HL-60 (cell line): ENCODE measurements at places on chromosomes 7 and 10.

DNA sequence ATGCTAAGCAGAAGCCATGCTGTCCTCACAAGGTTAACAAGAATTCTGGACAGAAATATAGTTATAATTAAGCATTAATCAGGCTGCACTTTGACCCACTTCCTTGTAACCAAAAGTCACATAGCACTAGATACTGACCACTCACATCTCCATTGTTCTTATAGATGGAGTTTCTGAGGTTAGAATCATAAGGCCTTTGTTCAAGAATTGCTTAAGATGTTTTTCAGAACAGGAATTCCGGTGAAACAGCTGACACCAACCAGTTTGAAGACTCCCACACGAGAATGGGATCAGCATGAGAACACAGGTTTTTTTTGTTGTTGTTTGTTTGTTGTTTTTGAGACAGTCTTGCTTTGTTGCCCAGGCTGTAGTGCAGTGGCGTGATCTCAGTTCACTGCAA, 488.3 kb upstream of the NRP1 start:
- no peak for DNase-seq

DNA sequence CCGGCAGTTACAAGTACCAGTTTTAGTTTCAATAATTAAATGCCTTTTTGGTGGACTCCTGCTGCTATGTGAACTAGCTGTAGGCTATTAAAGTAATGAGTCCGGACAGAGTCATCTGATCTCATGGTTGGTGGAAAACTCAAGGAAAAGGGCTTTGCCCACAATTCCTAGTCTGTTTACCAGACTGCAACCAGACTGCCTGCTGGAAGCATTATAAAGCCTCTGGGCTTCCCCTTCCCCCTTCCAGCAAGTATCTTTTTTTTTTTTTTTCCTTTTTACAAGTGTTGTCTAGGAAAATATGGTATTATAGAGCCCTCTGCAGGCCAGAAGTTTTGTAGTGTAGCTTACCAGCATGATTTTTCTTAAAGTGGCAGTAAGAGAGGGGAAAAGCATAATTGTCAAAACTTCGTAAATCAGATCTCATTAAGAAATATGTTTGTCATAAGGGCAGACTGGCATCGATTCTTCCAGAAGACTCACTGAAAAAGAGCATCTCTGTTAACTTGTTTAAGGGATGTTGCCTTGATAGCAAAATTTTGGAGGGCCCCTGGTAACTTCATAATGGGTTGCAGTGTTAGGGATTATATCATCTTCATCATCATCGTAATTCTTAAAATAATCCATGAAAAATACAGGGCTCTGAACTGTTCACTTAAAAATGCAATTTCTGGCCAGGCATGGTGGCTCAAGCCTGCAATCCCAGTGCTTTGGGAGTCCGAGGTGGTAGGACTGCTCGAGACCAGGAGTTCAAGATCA, 181.3 kb downstream of the TAX1BP1 start:
- peak; percentile 11 for DNase-seq

- DNase-seq: no peak
Measured at GRCh38 chr10:55837273-55837672, 523.8 kb downstream of the ZWINT start.

GRCh38 chr7:114007386-114007785, 88.6 kb upstream of the PPP1R3A start:
- no peak for DNase-seq

DNA sequence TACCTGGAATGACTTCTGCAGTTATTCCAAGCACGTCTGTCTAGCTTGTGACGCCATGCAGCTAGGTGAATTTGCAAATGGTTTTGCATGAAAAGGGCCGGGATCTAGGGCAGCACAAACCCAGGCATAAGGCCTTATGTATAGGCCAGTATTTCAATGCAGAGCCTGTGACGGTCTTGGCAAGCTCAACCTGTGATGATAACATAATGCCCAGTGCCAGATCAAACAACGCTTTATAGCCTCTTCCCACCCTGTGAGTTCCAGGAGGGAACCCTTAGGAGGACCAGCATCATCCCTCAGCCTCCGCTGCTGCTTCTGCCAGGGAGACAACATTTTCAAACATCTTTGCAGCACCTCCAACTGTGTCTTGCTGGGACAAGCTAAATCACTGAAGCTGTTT, 390.7 kb downstream of the INHBA start:
- DNase-seq: no peak

GRCh38 chr7:30148951-30149459, 14.2 kb downstream of the MTURN start:
- DNase-seq: peak; percentile 77

- no peak for DNase-seq
Measured at GRCh38 chr7:147670759-147671158, 919.8 kb upstream of the C7orf33 start.

GRCh38 chr7:158186864-158187693, 400.5 kb downstream of the PTPRN2 start:
- no peak for DNase-seq

GRCh38 chr7:130486114-130486953, 5.6 kb upstream of the MEST start:
- peak; percentile 72 for DNase-seq

GRCh38 chr7:18574235-18574540, 78.6 kb downstream of the HDAC9 start:
- no peak for DNase-seq

DNA sequence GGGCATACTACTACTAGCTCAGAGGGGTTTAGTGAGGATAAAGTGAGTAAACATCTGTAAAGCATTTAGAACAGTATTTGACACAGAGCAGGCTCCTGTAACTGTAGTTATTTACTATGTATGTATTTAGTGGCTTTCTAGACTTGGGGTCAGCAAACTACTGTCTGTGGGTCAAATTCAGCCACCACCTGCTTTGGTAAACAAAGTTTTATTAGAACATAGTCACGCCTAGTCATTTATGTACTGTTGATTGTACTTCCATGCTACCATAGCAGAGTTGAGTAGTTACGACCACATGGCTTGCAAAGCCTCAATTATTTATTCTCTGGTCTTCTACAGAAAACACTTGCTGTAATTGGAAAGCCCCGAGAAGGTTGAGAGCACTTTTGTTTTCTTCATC, 248.5 kb upstream of the PLPP4 start:
- no peak for DNase-seq

DNA sequence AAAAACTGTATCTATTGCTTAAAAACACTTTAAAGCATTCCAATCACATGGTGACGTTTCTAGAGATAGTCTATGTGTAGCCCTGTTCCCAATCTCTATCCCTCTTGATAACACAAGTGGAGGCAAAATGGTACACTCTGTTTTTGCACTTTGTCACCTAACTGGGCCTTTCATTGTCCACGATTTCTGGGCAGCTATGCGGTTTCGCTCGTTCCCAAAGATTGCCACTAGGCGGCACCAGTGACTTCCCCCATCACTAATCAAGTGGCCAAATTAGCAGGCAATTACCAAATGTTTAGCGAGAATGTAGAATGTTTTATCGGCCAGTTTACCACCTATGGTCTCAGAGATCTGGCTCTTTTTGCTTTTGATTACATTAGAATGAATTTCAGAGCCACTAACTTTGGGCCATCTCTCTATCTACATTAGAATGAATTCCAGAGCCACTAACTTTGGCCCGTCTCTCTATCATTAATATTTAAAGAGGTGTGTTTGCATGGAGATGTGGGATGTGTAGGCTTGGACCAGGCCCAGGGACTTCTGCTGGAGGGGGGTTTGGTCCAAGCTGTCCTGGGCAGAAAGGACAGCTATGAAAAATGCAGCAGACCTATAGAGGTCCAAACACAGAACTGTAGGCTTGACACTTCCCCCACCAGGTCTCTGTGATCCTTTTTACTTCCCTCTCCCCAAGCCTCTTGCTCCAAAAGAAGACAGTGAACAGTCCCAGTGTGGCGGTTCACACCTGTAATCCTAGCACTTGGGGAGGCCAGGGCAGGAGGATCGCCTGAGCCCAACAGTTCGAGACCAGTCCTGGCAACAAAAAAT, 90.1 kb downstream of the EPC1 start:
- peak; percentile 64 for DNase-seq

GRCh38 chr10:75403144-75403938, 1.8 kb upstream of the ZNF503 start:
- no peak for DNase-seq

DNA sequence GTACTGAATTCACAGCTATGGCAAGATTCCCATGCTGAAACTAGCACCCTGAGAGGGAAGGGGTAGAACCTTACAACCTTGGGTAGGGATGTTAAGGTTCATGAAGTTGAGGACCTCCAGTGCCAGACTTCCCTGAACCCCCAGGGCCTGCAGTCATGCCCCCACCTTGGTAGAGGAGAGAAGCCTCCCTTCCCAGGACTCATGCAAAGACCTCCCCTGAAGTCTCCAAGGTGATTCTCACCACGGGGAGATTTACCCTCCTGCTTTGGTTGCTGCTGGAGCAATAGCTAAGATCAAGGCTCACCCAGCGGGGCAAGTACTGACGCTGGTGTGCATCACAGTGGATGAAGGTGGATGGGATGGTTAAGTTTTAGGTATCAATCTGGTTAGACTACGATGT, 49.1 kb upstream of the PFKP start:
- no peak for DNase-seq

DNA sequence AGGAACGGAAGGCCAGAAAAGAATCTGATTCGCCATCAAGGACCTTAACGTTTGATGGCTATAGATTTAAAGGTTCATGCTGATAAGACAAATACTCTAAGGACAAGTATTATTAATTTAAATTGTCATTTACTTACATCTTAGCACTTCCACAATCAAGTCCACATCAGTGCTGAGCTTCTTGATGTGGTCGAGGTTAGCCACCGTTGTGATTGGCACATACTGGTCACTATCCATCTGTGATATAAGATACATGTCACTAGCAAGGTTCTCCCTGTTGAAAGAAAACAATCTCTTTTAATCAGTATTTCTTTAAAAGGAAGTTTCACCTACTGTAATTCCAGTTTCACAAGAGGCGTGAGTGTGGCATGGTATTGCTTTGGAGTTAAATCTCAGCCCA, 88.7 kb downstream of the LARP4B start:
- DNase-seq: no peak
